HCT116 (cell line): ENCODE measurements at places on chromosomes 12 and 14.

GRCh38 chr12:89571491-89572195, 45.8 kb upstream of the POC1B start:
- DNase-seq, result no peak

- DNase-seq, result no peak
Observed at GRCh38 chr14:22836301-22837113, at the start of gene MMP14. Gene MMP14 (plus strand): TSS chr14:22836585. CDS start chr14:22836818, 233 bp downstream.

- no peak for DNase-seq
Observed at GRCh38 chr14:26304056-26304455, 293.8 kb downstream of the NOVA1 start.

DNA sequence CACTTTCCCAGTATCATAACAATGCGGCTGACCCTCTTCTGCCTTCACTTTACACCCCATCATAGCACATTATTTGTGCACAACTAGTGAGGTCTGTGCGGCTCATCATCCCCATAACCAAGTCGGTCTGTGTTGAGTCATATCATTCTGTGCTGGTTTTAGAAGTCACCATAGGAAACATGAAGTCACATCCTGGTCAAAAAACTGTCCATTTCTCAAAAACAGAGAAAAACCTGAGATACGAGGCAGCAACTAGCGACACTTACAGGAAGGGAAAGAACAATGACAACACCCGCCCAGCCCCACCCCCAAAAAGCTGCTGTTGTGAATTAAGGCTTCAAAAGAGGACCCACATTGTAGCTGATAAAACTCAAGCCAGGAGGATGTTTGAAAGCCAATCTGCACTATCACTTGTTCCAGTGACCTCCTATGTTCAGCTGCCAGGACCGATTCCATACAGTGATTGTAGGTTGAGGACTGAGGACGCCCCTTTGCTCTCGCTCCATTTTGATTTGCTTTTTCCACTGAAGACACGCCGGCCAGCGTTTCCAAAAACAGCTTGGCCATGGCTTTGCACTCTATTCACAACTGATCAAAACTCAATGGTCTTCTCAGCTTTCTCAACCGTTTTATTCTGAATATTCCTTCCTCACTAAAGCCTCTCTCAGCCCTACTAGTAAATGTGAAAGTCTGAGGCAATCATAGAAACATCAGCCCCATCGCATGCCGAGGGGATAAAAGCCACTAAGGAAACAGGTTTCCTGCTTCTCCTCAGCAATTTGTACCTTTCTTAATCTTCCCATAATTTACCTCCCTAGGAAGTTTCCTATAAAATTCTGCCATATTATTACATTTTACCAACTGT, 87.5 kb downstream of the DUSP16 start:
- no peak for DNase-seq

DNA sequence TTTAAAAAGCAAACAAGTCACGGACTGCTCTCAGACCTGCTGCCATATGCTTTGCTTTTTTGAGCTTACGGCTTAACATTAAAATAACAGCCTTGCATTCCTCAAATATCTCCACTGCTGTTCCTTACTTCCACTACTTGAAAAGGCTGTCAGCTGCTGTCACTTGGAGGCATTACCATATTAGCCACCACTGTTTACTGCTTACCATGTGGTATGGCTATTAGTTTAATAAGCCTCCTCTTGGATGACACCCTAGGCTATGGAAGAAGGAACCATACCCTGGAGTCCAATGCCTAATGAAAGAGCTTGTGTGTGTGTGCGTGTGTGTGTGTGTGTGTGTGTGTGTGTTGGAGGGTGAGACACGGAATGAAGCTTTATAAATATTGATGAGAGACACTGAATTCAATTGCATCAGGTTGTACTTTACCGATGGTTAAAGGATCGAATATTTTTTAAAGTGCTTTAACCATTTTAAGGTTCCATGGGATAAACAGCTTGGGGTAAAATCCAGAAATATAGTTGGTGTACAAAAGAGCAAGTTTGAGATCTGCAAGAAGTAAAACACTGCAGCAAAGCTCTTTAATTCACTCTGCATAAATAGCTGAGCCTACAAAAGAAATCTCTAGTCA, 174.5 kb downstream of the TTC7B start:
- DNase-seq, result no peak

- DNase-seq, result no peak
Observed at GRCh38 chr12:99910342-99910741, 74.4 kb downstream of the ANKS1B start.

DNA sequence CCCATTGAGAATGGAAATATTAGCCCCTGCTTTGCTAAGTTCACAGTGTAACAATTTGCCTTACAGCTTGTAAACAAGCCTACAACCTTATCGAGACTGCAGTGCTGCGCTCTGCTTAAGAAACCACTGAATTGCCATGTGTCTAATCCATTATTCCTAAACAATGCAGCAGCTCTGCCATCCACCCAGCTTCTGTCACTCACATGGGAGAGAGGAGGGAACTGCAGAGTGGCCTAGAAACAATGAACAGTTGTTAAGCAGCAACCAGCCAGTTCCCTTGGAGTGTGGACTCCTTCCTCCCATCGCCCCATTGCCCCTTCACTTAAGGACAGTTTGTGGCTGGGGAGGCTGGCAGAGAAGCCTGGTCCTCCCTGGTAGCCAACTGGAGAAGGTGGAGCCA, 42.9 kb downstream of the TESPA1 start:
- no peak for DNase-seq

DNA sequence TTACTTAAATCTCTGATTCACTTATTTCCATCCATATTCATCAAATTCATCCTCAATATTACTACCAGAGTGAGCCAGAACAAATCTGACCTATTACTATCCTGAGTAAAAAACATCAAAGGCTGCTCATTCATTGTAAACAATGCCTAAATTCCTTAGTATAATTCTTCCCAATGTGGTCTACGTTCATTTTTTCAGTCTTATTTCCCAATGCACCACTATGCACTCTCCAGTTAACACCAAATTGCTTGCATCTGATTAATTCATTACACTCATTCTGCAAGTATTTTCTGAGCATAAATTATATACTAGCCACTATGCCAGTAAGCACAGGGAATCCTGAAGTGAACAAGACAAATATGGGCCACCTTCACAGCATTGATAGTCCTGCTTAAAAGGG, 110.0 kb downstream of the EPS8 start:
- DNase-seq, result no peak

- no peak for DNase-seq
Observed at GRCh38 chr14:104016873-104017650, 68.4 kb upstream of the ASPG start.

GRCh38 chr14:35133542-35134328, 11.4 kb downstream of the PRORP start:
- DNase-seq, result no peak

- no peak for DNase-seq
Observed at GRCh38 chr14:97298331-97298730, 501.1 kb downstream of the VRK1 start.

DNA sequence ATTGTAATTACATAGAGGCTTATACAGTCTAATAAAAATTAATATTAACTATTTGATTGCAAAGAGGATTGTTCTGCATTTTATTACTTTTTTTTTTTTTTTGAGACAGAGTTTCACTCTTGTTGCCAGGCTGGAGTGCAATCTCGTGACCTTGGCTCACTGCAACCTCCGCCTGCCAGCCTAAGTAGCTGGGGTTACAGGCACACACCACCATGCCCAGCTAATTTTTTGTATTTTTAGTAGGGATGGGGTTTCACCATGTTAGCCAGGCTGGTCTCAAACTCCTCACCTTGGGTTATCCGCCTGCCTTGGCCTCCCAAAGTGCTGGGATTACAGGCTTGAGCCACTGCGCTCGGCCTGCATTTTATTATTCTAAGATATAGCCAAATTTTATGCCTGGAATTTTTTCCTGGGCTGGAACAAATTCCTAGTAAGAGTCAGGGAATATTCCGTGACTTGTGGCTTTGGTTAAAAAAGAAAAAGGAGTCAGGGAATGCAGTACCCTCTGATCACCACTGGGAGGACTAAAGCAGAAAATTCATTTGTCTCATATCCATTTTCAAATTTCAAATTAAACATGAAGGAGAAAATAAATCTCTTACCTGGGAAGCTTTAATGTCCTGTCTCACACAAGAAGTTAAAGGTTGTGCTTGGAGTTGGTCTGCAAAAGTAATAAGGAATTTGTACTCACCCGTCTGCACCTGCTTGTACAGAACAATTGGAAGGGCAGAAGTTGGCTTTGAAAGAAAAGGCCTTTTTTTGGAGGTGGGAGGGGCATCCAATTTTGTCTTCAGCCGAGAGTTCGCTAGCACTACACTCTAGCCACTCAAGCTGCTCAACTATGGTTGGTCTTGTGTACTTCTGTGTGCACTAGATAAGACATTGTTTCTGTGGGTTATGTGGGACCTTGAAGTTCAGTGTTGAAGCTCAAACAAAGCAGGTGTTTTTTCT, 8.7 kb downstream of the MARK3 start:
- DNase-seq, result no peak

GRCh38 chr14:65703996-65704395, 291.5 kb downstream of the FUT8 start:
- no peak for DNase-seq

- DNase-seq, result no peak
Observed at GRCh38 chr12:29591140-29592020, 93.9 kb upstream of the OVCH1 start.

DNA sequence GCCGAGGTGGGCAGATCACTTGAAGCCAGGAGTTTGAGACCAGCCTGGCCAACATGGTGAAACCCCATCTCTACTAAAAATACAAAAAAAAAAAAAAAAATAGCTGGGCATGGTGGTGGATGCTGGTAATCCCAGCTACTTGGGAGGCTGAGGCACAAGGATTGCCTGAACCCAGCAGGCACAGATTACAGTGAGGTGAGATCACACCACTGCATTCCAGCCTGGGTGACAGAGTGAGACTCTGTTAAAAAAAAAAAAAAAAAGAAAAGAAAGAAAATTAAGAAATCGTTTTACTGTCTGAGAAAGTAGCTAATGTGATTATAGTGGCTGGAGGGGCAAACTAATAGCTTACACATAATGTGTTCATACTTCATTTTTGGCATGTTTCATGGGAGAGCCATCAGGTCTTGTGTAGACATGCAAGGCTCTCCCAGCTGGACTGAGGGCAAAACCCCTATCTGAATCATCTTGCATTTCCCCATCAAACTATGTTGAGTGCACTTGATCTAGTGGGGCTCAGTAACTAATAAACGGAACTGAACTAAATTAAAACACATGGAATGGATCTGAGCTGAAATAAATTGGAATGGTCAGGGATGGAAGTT, 16.2 kb downstream of the KIF21A start:
- no peak for DNase-seq

GRCh38 chr12:1862973-1863372, 42.6 kb downstream of the LRTM2 start:
- no peak for DNase-seq

DNA sequence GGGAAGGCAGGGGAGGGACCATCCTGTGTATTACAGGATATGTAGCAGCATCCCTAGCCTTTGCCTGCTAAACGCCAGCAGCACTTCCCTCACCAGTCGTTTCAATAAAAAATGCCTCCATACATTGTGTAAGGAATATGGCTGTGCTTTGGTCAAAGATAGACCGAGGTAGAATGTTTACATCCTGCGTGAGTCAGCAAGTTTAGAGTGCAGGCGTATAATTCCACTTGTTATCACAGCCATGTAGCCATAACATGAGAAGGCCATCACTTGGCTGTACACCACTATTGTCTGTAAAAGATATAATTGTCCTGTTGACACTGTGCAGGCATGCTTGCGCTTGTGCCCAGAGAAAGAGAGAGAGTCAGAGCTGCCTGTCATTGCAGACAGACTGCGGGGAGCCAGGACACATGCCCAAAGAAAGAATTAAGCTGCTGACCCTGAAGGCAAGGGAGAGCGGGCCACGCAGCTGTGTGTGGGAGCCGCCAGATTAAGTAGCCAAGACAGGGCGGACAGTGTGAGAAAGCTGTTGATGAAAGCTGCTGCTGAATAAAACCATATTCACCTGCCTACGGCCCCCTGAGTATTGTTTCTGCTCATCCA, 68.4 kb downstream of the CRACR2A start:
- DNase-seq, result no peak

DNA sequence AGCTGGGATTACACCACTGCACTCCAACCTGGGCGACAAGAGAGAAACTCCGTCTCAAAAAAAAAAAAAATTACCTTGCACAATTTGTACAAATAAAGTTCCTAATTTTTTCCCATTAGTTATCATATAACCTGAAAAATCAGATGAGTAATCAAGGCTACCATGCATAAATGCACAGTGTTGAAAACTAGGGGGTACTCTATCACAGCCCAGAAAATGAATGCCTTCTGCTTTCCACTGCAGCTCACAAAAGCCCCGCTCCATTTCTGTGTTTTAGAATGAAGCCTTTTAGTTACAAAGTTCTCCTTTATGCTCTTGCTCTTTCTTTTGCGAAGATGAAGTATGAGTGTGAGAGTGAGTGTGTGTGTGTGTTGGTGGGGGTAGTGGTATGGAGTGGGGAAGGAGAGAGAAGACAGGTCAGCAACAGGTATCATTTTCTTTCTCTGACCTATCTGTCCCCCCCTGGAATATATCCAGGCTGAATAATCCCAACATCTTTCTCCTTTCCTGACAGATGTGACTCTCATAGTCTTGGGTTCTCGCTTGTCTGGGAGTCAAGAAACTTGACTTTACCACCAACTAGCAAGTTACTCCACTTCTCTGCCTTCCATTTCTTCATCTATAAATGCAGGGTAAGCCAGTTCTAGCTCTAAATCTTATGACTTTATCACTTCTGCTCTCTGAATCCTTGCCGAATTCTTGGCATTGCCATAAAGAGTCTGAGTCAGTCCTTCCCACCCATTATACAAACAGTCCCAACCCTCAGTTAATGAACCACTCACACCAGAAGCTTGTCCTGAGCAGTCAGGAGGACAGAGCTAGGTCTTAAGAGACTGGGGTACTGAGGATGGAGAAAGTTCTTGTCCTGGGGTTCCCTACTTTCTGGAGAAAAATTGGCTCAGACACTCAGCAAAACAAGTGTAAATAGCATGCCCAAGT, 16.1 kb downstream of the BIN2 start:
- DNase-seq, result peak; percentile 35

DNA sequence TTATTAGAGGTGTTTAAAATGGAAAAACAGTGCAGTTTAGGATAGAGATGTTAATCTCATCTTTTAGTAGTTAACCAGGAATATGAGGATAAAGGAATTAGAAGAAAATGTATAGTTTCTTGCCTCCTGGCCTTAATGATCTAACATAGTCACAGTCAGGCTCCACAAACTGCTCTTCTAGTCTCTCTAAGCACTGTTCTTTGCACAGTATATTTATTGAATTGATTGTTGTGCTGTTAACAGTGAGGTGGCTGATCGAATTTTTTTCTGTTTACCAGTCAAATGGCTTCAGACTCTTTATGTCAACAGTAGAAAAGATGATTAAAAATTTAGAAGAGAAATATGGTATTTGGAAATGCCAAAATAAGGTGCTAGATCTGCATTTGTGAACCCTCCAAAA, 37.8 kb downstream of the ATF7IP start:
- DNase-seq, result no peak

- DNase-seq, result no peak
Observed at GRCh38 chr12:118650586-118650960, 274.2 kb downstream of the SUDS3 start.

GRCh38 chr12:26736563-26737486, 96.2 kb downstream of the ITPR2 start:
- DNase-seq, result no peak
